ENCODE measurements at places on chromosomes 13 and 19. TPM values are rescaled to one million over a fixed set of nuclear protein-coding genes. Genes with fewer than 3 reads are reported as not detected.

GRCh38 chr13:42017264-42017663 is 31.2 kb upstream of the DGKH start:
- peak; percentile 28 for DNase-seq

ALKBH7 gene
- total RNA-seq = 52.4 TPM

SRRM5 gene
- total RNA-seq = 0.50 TPM

S1PR5 gene
- not detected for total RNA-seq

DNA sequence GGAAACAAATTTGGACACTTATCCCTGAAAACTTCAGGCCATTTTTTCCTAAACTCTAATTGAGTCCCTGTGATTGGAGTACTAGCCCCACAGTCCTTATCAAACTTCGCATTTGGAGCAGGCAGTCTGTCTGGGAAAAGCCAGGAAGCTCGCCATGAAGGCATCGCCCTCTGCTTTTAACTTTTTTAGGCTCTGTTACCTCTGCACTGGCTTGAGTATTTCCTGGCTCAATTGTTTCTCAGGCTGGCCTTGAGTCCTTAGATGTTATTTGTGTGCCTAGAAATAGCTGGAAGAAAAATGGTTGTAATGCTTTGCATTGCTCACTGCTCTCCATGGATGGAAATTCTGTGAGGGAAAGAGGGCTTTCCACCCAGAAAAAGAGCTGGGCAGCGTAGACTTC is 24.2 kb downstream of the ACTN4 start:
- no peak for DNase-seq

GRCh38 chr19:3343619-3344502 is 22.5 kb upstream of the NFIC start:
- peak; percentile 71 for DNase-seq

- DNase-seq = no peak
Observed at GRCh38 chr13:65054277-65054676, 2175.9 kb downstream of the PCDH9 start.

GRCh38 chr13:114080739-114081561 is 51.5 kb downstream of the RASA3 start:
- DNase-seq = no peak

DNA sequence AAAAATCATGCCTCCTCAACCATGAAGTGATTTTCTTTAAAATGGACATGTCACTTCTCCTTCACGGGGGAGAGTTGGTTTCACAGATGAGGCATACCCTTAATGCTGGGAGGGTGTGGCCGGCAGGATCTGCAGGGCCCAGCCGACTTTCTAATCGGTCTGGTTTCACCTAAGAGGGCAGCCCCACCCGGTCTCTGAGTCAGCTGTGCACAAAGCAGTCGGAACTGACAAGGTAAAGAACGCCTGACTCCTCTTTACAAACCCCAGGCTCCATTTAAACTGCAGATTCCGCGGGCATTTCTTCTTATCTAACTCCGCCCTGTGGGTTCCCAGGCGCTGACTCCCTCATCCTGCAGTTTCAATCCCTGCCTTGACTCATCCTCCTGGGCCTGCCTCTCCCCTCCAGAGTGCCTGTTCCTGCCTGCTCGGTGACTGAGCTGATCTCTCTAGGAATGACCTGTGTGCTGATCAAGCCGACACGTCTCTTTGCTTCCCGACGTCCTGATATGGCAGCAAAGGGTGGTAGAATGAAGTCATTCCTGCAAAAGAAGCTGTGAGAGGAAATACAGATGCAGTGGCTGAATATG is 63.4 kb downstream of the EFNB2 start:
- peak; percentile 89 for DNase-seq

- peak; percentile 67 for DNase-seq
Observed at GRCh38 chr19:51799034-51799773, 4.2 kb downstream of the FPR3 start.

GRCh38 chr19:13040232-13040947 is 45.1 kb downstream of the NFIX start:
- no peak for DNase-seq

- DNase-seq = no peak
Observed at GRCh38 chr13:20977394-20977793, 74.8 kb upstream of the XPO4 start.

TNFRSF19 gene
- total RNA-seq = 0.03 TPM

CACNG7 gene
- not detected for total RNA-seq

GRCh38 chr19:1882089-1882785 is 3.1 kb downstream of the ABHD17A start:
- no peak for DNase-seq

GRCh38 chr13:38785042-38785441 is 98.2 kb downstream of the FREM2 start:
- peak; percentile 57 for DNase-seq

RNF126 gene
- 123 TPM for total RNA-seq

LILRA1 gene
- total RNA-seq = not detected

CD70 gene
- not detected for total RNA-seq

DNA sequence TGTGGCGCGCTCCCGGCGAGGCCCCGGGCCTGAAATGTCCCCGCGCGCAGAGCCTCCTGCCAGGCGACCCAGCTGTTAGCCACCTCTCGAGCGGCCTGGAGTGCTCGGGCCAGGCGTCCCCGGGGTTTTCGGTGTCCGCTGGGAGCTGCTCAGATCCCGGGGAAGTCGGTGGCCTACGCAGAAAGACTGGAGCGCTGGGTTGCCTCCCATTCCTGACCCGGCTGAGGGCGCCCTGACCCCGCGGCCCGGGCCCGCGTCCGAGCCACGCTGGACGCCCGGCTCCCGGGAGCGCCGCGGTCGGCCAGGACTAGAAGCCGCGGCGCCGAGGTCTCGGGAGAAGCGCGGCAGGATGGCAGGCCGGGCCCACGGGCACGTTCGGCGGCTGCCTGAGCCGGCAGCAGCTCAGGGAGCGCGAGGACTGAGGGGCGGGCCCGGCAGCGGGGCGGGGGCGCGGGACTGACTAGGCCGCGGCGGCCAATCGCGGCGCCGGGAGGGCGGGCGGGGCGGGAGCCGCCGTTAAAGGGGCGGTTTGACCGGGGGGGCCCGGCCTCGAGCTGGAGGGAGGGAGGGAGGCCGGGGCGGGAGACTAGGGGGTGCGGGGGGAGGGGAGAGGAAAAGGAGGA is 1.3 kb upstream of the ZIC2 start:
- DNase-seq = peak; percentile 70

TIMM29 gene
- total RNA-seq = 34.1 TPM

GRCh38 chr13:65036999-65037398 is 2193.1 kb downstream of the PCDH9 start:
- DNase-seq = no peak

- DNase-seq = peak; percentile 84
Observed at GRCh38 chr13:27425158-27425917, 919 bp downstream of the GTF3A start.

DNA sequence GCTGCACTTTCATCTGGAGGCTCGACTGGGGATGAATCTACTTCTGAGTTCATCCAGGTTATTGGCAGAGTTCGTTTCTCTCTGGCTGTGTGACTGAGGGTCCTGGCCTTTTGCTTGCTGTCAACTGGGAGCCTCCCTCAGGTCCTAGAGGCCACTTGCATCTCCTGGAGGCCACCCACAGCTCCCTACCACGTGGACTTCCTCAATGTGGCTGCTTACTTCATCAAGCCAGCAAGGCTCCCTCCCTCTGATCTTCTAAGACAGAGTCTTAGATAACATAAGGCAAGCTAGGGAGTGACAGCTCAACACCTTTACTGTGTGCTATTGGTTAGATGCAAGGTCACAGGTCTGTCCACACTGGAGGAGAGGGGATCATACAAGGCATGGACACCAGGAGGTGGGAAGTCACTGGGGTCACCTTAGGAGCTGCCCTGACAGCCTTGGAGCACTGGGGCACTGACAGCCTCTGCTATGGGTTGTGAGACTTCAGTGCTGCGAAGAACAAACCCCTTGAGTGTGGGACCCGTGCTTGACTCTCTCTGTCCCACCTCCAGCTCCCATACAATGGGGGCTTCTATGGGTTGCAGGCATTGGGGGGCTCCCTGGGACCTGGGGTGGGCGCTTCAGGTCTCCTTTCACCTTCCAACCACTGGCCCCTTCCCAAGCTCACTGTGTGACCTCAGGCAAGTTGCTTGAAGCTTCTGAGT is 5.3 kb downstream of the FAM187B start:
- no peak for DNase-seq

GRCh38 chr19:17950310-17951156 is 16.4 kb upstream of the KCNN1 start:
- no peak for DNase-seq
